CD4-positive, alpha-beta T cell (primary cell): ENCODE measurements at places on chromosomes 3 and 15.

- no peak for DNase-seq
Observed at GRCh38 chr3:49358884-49359225, 702 bp upstream of the GPX1 start.

- DNase-seq, result no peak
Observed at GRCh38 chr3:196619223-196619622, 20.3 kb upstream of the NRROS start.

DNA sequence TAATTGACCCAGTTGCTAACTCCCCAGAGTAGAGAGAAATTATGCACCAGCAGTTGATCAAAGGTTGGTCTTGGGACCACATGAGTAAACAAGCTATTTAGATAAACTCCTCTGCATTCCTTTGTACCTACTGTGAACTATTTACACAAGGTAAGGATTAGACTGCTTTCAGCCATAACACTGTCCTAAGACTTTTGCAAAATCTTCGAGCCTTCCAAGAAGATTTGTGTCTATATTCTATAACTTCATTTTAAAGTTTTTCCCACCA, 108.5 kb upstream of the UNC13C start:
- DNase-seq, result no peak

- no peak for DNase-seq
Observed at GRCh38 chr3:149850787-149851584, 38.0 kb downstream of the RNF13 start.

- DNase-seq, result no peak
Observed at GRCh38 chr3:55458181-55458790, 28.8 kb downstream of the WNT5A start.

- DNase-seq, result no peak
Observed at GRCh38 chr3:172270557-172271166, 177.6 kb downstream of the GHSR start.

DNA sequence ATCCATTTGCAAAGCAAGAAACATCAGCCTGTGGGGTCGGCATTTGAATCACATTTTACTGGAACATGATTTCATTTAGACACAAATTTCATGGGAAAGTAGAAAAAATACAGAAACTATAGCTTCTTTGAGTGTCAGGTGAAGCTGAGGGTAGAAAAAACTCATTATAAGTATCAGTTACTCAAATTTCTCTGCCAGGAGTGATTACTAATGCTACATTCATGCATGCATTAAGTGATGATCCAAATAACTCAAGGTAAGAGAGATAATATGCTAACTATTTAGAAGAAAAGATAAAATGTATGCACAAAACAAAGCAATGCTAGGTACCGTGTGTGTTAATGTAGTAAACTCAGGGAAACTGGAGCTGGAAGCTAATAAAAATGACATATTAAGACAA, 406.0 kb downstream of the GAP43 start:
- no peak for DNase-seq

- DNase-seq, result no peak
Observed at GRCh38 chr15:69810431-69811354, 287.0 kb downstream of the TLE3 start.

- no peak for DNase-seq
Observed at GRCh38 chr3:57545636-57546268, 1.6 kb upstream of the DNAH12 start.

GRCh38 chr15:69570997-69571396, 118.4 kb downstream of the RPLP1 start:
- DNase-seq, result no peak

- DNase-seq, result no peak
Observed at GRCh38 chr3:7306901-7307300, 446.0 kb downstream of the GRM7 start.

DNA sequence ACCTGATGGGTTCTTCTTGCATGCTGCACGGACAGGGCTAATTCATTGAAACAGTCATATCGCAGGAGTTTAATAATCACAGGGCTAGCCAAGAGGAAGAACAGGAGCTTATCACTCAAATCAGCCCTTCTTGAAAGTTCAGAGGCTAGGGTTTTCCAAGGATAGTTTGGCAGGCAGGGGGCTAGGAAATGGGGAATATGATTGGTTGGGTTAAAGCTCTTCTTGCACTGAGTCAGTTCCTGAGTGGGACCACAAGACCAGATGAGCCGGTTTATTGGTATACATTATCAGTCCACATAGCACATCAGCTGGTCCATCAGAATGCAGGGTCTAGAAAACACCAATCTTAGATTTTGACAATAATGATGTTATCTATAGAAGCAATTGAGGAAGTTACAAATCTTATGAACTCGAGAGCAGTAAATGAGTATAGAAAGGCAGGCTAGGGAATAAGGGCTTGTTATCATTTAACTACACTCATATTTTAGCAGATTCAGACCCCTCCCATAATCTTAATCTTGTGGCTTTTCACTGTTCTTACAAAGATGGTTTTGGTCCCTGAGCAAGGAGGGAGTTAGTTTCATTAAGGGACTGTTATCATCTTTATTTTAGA, 58.1 kb upstream of the SLC25A36 start:
- DNase-seq, result no peak
